Activated CD8-positive, alpha-beta memory T cell treated with anti-CD3 and anti-CD28 coated beads for 1 hour (primary cell): ENCODE measurements at places on chromosomes 6 and 20.

DNA sequence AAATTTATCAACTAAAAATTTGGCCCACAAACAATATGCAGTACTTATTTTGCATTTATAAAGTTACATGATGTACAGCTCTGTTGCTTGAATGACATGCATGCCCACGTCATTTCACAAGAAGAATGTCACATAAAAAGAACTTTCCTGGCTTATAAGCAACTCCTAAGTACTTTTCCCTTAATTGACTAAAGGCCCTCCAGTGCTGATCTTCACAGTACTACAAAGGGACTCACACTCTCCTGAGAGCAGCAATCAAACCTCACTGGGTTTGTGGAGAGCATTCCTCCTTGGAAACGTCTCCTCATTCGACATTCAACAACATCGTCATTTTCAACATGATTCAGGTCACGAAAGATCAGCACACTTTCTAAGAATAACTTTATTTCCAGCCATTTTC lies 111.1 kb downstream of the IPCEF1 start:
- no peak for DNase-seq

GRCh38 chr6:104599821-104600638 lies 259.7 kb downstream of the HACE1 start:
- no peak for DNase-seq

DNA sequence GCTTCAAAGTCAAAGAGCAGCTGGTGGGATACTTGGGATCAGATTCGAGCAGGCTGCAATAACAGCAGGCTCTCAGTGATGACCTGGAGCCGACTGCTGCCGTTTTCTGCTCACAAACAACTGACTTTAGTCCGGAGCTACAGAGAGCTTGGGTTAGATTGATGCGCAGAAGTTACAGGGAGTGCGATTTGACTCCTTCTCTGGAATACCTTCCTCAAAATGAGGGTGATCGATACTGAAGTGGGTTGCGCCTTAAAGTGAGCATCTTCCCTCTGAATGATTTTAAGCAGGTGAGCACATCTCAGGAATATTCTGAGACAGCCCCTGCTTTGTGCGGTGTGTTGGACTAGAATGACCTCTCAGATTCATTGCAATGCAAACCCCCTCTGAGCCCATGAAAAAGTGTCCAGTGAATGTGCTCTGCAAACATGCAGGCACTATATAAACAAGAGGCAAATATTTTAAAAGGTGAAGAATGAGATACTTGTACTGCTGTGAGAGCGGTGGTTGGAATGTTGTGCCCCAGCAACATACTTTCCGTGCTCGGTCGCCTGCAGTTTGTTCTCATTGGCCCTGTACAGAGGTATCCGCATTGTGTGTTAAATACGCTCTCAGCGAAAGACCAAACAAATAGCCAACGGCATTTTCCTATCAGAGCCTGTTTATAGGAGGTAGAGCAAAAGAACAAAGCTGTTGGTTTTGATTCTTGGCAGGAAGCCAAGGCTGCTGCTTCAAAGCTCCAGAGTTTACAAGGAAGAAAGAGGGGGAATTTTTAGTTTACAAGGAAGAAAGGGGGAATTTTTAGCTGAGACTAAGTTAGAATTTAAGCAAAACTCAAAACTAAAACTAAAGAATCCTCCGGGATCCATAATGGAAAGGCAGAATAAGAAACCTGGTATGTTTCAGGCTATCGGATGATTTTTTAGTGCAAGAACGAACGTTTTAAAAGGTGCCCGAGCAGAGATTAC lies 67.7 kb downstream of the PHACTR2 start:
- DNase-seq, result no peak

DNA sequence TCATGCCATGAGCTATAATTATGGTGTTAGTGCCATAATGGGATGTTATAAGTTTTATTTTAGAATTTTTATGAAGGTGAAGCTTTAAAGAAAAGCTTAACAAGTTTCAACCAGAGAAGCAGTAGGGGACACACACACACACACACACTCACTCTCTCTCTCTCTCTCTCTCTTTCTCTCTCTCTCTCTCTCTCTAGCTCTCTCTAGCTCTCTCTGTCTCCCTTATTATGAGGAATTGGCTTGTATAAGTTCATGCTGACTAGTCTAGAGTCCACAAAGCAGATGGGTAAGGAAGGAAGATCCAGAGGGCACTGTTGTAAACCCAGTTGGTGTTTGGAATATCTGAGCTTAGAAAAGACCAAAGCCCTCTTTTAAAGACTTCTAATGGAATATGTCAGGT lies 102.4 kb downstream of the QKI start:
- no peak for DNase-seq

GRCh38 chr20:611047-611842 lies 1.1 kb upstream of the TCF15 start:
- DNase-seq, result no peak

DNA sequence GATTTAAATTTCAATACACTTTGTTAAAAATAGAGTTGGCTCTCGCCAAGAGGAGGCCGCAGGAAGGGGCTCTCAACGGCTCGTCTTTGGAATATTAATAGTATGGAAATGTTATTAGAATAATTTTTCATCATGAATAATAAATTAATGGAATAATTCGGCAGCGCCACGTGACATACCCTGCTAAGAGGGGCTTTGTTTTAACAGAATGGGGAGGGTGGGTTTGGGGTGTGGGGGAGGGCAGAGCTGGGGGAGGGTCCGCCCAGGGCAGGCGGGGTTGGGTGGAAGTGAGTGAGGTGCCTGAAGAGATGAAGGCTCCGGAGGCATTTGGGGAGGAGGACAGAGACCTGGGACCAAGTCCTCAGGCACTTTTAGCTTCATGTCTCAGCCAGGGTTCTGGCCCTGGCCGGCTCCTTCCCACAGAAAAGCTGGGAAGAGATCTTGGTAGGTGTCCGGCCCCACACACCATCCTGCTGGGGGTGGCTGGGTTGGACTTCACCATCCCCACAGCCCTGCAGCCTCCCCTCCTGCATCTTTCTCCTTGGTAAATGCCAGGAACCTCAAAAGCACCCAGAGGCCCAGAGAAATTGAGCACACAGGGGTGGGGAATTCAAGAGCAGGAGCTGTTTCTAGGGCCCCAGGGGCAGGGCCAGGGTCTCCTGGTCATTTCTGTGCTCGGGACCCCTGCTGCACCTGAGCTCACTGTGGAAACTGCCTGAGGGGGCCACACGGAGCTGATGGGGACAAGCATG lies 93.6 kb upstream of the BHLHE23 start:
- DNase-seq, result no peak

DNA sequence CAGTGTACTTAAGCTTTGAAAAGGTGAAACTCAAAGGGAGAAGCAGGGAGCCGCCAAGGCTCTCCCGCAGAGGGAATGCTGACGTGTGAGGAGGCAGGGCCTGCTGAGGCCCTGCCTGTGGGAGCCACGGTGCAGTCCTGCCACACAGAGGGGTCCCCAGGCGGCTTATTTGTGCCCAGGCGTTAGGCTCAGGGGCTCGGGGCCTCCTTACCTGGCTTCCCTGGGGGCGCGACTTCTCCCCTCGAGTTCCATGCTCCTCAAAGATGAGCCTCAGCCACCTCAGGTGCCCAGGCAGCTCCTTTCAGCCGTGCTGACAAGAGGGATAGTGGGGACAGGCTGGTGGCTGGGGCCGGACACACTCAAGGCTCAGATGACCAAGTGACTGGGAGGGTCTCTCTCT lies 2.2 kb upstream of the KIF25 start:
- DNase-seq, result no peak

- no peak for DNase-seq
Observed at GRCh38 chr6:13807696-13808095, 6.7 kb downstream of the MCUR1 start.

GRCh38 chr20:31605902-31606803 lies 1.1 kb downstream of the ID1 start:
- no peak for DNase-seq

DNA sequence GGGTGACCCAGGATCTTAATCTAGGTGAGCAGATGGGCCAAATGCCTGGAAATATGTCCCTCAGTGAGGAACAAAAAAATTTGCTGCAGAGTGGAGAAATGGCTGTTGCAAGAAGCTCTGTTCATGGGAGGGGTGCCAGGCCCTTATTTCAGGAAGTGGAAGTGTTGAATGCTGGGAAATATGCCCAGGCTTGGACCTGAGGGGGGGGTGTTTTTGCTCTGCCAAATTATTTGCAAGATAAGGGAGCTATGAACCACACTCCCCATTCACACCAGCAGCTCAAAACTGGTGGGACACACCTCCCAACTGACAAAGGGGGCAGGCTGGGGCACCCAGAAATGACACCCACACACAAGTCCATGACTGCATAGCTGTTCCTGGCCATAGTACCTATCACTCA lies 8.7 kb downstream of the CST4 start:
- DNase-seq, result no peak

DNA sequence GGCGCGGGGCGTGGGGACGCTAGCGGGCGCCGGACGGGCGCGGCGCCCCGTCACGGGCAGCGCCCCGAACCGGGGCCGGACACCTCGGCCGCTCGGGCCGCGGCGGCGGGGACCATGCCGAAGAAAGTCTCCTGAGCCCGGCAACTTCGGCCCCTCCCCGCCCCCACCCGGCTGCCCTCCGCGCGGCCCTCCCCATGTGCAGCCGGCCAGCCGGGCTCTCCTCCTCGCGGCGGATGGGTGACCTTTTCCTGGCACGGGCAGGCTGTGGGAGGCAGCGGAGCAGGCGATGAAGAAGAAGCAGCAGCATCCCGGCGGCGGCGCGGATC lies 278 bp downstream of the UST start:
- DNase-seq, result no peak

DNA sequence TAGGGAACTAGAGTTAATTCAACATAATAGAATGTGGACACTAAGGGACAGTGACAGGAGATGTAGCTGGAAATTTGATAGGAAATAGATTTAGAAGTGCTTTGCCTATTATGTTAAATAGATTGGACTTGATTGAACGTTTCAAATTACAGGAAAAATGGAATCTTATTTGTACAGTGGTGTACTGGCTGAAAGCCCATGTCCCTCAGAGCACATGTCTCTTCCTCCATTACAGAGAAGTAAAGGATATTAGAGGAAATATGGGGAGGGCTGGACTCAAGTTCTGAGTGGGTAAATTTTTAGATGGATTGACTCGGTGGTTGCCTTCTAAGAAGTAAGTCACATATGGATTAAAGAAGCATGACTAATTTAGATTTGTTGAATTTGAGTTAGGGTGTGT lies 11.4 kb downstream of the PKIB start:
- DNase-seq, result no peak

DNA sequence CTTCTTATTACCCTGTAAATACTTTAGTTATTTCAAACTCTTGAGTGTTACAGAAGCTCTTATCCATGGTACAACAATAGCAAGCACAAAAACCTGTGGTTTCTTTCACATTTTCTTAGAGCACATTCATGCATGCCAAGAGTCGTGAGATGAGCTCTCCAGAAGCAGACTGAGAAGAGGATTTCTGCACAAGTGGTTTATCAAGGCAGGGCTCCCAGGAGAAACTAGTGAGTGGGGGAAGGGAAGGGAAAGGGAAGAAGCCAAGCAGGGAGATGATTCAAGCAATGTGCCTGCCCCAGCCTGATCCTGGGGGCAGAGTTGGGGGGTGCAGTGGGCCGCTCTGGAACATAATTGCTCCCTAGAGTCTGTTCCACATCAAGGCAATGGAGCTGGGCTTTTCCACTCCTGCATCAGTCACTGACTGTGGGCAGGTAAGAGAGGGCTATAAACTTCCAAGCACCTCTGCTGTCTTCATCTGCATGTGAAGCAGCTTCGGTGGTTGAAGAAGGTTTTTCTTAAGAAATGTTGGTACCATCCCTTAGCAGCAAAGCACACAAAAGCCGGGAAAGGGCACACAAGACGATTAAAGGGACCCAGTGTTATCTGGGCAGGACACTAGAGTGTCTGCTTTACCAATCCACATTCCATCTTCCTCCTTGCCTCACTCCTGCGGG lies 152.1 kb downstream of the PLCB4 start:
- DNase-seq, result no peak

DNA sequence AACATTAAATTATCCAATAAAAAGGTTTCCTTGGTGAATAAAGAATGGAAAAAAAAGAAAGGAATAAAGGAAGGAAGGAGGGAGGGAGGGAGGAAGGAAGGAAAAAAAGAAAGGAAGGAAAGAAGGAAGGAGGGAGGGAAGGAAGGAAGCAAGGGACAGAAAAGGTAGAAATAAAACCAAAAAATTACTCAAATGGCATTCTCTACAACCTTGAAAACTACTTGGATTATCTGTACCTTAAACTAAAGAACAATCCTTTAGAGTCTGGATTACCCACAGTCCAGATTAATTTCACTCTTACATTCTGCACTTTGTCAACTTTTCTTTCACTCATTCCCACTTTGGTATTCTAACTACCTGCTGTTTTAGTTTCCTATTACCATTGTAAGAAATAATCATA lies 361.8 kb upstream of the ADGRB3 start:
- DNase-seq, result no peak

GRCh38 chr20:46814366-46815232 lies 80.0 kb upstream of the EYA2 start:
- no peak for DNase-seq
